ENCODE measurements at places on chromosomes 3 and 15. TPM values are rescaled to one million over a fixed set of nuclear protein-coding genes. Genes with fewer than 3 reads are reported as not detected.

GRCh38 chr3:50121072-50122032 is 32.6 kb downstream of the RBM5 start:
- DNase-seq = peak; percentile 65

GRCh38 chr3:46359733-46360493 is 6.0 kb downstream of the CCR2 start:
- DNase-seq = no peak

- DNase-seq = no peak
Measured at GRCh38 chr3:29972320-29972993, 633.9 kb upstream of the TGFBR2 start.

- peak; percentile 76 for DNase-seq
Measured at GRCh38 chr3:9715136-9715535, 11.5 kb downstream of the CPNE9 start.

The PLA2G4F gene
- total RNA-seq = not detected

DNA sequence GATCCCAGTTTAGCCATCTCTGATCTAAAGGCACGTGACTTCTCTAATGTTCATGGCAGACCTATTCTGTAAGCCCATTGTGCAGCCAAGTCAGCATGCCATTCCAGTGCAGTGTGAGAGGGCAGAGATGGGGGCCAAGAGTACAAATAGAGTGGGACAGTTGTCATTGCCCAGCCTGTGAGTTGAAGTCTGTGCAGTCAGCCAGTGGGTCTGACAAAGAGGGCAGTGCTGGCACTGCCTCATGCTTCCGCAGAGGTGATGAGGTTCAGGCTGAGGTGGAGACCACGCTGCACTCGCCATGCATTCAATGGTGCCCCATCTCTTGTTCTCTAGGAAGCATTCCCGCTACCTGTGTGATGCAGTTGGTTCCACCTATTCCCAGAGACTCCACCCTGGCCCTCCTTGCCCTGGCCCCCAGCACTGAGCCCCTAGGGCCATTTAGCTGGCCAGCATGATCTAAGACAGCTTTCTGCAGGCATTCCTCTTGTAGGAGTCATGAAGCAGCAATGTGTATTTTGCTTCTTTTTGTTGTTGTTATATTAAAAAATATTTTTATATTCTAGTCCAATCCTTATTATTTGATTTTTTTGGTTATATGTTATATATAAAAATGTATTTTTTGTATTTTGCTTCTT is 3.7 kb downstream of the MRAS start:
- DNase-seq = no peak

The HTR3D gene
- not detected for total RNA-seq

GRCh38 chr15:88617031-88617722 is 4.0 kb upstream of the AEN start:
- DNase-seq = no peak

DNA sequence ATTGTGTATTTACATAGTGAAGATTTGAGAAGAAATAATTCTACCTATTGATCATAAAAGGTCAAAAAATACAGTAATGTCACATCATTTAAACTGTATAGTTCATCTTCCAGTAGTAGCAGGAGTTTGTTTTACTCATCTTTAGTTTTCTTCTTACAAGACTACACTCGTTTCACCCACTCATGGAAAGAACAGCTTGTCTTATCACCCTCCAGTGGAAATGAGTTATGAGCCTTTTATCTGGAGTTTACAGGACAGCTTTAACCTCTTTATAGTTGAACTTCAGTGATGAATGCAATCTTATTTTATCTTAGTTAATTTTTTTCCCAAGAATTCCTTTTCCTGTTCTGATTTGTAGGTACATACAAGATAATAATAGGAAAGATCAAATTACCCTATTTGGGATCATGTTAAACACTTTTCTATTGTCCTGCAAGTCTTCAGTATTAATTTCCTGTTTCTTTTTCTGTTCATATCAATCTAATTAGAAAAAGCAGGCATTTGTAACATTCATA is 36.8 kb downstream of the RBMS3 start:
- DNase-seq = no peak

DNA sequence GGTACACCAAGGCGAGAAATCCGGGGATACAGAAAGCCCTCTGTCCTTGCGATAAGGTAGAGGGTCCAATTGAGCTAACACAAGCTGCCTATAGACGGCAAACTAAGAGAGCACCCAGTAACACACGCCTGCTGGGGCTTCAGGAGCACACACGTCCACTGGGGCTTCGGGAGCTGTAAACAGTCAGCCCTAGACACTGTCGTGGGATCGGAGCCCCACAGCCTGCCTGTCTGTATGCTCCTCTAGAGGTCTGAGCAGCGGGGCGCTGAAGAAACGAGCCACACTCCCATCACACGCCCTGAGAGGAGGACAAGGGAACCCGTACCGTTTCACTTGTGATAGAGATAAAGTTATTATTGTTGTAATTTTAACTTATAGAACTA is 486 bp downstream of the SAMMSON start:
- DNase-seq = no peak

GRCh38 chr3:165193366-165194254 is 2.6 kb downstream of the SLITRK3 start:
- no peak for DNase-seq

The FOXB1 gene
- 2.1 TPM for total RNA-seq

DNA sequence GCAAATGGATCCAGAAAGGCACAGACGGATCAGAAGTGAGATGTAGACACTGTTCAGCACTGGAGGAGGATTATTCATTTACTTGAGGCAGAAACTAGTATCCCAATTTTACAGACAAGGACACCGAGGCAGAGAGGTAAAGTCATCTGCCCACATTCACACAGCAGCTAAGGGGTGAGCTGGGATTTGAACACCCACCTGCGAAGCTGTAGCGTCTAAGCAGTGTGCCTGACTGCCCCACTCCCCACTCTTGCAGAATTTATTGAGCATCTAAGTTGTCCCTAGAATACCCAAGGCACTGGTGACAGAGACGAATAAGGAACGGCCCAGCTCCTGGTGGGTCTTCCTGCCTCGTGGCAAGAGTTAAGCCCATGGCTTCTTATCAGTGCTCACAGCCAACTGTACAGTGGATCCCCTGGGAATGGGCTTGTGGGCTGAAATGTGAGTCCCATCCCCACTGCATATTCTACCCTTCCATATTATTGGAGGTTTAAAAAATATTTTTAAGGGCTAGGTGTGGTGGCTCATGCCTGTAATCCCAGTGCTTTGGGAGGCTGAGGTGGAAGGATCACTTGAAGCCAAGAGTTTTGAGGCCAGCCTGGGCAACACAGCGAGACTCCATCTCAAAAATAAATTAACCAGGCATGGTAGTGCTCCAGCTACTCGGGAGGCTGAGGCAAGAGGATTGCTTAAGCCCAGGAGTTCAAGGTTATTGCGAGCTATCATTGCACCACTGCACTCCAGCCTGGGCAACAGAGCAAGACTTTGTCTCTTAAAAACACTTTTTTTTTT is 77.6 kb downstream of the IQSEC1 start:
- no peak for DNase-seq

DNA sequence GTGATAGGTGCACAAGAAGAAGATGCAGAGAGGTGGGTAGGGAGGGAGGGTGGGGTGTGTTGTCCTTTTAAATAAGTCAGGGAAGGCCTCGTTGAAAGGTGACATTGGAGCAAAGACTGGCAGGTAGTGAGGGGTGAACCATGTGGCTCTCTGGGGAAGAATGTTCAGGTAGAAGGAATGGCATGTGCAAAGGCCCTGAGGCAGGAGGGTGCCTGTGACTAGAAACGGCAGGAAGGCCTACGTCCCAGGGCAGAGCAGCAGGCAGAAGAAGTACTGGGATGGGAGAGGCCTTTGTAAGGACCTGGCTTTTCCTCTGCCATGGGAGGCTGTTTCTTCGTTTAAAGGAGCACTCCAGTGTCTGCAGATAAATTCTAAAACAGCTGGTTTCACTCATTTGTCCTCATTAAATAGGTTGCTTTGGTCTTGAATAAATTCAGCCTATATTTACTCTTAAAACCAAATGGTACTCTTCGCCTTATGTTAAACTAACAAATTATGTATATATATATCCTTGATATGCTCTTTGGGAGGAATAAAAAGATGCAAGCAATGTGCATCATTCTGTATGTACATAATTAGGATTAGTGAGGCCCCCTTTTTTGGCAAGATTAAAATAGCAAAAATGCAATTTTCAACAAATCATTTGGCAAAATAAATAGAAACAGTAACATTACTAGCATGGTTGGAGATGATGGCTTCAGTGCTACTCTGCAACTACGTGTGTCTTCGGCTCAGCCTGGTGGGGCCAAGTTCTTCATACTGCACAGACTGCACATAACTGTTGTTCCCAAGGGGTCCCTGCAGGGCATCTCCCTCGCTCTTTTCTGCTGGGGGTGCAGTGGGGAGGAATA is 151.4 kb downstream of the KLF13 start:
- no peak for DNase-seq

The FSD2 gene
- total RNA-seq = not detected

DNA sequence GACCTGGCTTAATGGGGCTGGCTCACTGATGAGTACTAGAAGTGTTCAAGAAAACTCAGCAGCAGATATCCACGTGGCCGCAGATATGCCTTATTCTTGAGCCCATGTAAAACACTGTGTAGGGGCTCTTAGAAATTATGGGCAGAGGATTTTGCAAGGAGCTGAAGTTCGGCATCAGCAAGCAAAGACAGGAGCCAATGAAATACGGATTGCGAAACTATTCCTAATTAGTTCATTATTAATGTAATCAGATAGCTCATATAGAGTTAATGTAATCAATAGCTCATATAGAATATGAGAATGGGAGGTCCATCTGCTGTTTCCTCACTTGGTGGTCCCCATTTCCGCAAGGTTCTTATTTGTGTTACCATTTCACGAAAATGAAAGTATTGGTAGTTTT is 9.0 kb upstream of the GSK3B start:
- no peak for DNase-seq

DNA sequence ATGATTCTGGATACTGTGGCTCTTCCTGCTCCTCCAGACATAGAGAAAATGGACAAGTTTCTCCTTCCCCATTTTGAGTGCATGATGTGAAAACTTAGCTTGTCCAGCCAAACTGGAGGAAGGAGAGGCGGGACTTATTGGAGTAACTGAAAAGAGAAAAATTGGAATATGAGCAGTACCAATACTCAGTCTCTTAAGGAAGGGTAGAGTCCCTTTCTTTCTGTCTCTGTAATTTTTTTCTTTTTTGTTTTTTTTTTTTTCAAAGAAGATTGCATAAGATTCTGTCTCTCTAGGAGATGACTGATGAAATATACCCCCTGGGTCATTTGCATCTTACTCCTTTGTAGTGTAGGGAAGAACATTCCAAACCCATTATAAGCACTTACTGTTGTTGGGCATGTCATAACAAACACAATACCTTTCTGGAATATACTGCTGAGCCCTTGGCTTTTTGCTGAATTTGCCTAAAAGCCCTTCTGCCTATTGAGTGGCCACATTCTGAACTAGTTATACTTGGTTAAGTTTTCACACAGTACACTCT is 498.1 kb upstream of the TPRG1 start:
- no peak for DNase-seq

The SCAANT1 gene
- not detected for total RNA-seq

DNA sequence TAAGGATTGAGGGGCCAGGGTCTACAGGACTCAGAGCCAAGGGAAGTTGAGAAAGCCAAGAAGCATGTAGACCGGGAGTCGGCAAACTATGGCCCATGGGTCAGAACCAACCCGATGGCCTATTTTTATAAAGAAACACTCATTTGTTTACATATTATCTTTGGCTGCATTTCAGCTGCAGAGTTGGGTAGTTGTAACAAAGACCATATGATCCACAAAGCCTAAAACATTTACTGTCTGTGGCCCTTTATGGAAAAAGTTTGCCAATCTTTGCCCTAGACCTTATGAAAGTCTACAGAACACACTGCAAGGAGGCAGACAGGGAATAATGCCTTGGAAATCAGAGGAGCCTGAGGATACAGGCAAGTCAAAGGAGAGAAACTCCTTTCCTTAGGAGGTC is 63.2 kb upstream of the MNS1 start:
- DNase-seq = no peak
